ENCODE measurements at places on chromosomes 3 and 15. TPM values are rescaled to one million over a fixed set of nuclear protein-coding genes. Genes with fewer than 3 reads are reported as not detected.
A peak's percentile ranks its signal among the peaks of the same experiment; 100 is the strongest.

DNA sequence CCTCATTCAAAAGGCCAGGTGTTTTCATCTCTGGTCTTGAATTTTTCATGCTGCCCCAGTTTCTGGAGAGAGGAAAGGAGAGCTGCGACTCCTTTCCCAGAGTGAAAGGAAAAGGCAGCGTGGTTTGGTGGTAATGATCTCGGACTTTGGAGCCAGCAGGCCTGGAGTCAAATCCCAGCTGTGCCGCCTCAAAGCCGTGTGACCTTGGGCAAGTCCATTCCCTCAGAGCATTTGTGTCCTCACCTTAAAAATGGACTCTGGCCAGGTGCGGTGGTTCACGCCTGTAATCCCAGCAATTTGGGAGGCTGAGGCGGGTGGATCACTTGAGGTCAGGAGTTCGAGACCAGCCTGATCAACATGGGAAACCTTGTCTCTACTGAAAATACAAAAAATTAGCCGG is 4.7 kb upstream of the CCDC33 start:
- no peak overlapping the region for H3K4me3 ChIP-seq
- peak; percentile 1 for DNase-seq
- no peaks in the 10 kb centered on the region for H3K27me3 ChIP-seq

DNA sequence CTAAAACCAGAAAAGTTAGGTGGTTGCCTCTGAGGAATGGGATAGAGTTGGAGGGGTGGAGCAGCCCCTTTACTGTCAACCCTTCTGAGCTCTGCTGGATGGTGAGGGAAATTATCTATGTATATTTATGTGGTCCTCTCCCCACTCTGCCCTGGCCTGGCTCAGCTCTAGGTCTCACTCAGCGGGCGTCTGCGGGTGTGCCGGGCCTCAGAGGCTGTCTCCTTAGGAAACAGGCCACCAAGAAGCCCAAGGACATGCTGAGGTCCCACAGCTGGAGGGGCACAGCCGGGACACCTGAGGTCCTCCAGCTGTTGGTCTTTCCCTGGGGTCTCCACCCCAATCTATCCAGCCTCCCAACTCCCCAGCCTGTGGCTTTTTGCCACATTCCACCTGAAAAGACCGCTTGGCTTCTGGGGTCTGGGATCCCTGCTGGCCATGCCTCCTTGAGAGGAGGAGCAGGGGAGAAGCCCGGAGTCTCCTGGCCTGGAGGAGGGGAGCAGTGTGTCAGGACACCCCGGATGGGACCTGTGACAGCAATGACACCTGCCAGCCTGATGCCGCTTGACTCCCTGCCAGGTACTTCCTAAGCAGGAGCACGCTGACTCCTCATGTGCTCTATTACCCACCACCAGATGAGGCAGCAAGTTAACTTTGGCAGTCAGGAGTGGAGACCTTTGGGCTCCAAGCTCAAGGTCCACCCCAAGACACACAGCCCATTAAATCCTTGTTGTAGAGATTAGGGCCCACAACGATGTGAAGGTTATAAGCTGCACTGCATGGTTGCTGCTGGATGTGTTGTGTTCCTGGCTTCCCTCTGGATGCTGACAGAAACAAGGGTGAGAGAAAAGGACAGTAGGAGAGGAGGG is at the start of gene SLC28A1:
Gene SLC28A1, plus strand, starts transcription at position 747 of the 866 bp plus-strand sequence. CDS start 3,099 bp downstream, outside the sequence.
- H3K27ac ChIP-seq = no peak within 1 kb of the TSS
- DNase-seq = no peak
- H3K27me3 ChIP-seq = no peaks in the 10 kb centered on the region
- H3K4me3 ChIP-seq = no peak within 1 kb of the TSS

DNA sequence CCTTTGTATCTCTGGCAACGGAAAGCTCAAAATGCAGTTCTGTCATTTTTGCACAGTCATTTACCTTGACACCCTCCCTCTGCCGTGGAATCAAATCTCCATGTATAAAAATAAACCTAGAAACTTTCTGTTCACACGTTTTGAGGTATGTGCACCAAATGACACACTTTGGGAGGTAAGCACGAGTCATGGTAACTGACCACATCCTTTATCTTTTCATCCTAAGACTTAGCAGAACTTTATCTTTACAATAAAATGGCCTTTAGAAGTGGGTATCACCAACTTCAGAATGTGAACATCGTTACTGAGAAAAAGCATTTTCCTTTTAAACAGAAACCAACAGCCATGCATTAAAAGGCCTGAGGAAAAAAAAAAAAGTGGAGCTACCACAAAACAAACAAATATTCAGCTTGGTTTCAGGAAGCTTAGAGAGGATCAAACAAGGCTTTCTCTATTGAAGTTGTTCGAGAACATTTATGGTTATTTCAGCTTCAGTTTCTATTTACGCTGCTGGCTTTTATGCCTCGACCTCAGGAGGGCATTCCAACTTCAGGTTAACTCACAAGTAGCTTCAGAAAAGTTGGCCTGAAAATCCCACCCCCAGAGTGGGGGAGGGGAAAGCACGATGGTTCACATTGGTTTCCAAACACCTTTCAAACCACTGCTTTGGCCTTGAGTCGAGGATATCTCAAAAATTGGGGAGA is 171.1 kb upstream of the ICE2 start:
- DNase-seq = no peak
- peak overlapping the region; percentile 83 for H3K27ac ChIP-seq
- peak overlapping the region; percentile 10 for H3K4me3 ChIP-seq
- no peaks in the 10 kb centered on the region for H3K36me3 ChIP-seq
- H3K27me3 ChIP-seq = no peaks in the 10 kb centered on the region

DNA sequence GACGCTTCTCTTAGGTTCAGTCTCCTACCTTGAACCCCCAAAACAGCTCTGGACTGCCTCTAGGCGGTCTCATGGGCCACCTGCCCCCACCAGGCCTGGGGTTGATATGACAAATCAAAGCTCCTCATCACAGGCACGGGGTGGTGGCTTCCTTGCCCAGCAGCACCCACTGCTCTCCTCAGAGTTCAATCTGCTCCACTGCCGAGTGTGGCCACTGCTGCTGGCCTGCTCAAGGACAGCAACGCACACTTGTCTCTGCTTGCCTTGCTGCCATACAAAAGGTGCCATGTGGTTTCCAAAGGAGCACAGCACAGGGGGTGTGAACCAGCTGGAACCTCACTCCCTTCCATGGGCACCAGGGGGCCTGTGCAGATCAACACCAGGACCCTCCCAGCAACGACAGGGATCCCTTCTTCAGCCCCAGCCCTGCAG is 10.2 kb downstream of the KBTBD13 start:
- peaks cover 59% of the 10 kb centered on the region for H3K4me1 ChIP-seq
- DNase-seq = no peak
- no peak overlapping the region for H3K4me3 ChIP-seq
- no peaks in the 10 kb centered on the region for H3K36me3 ChIP-seq

- H3K27me3 ChIP-seq = no peaks in the 10 kb centered on the region
- H3K27ac ChIP-seq = no peak overlapping the region
- no peaks in the 10 kb centered on the region for H3K4me1 ChIP-seq
- H3K36me3 ChIP-seq = no peaks in the 10 kb centered on the region
- no peak overlapping the region for H3K4me3 ChIP-seq
Observed at GRCh38 chr3:127532561-127533203, 57.9 kb downstream of the TPRA1 start.

The PLA2G4E gene
- 0.34 TPM for total RNA-seq
